HFFc6 (cell line): ENCODE measurements at places on chromosomes 13 and 19. TPM values are rescaled to one million over a fixed set of nuclear protein-coding genes. Genes with fewer than 3 reads are reported as not detected.

- DNase-seq = peak; percentile 59
Observed at GRCh38 chr13:84431646-84432045, 549.4 kb upstream of the SLITRK1 start.

DNA sequence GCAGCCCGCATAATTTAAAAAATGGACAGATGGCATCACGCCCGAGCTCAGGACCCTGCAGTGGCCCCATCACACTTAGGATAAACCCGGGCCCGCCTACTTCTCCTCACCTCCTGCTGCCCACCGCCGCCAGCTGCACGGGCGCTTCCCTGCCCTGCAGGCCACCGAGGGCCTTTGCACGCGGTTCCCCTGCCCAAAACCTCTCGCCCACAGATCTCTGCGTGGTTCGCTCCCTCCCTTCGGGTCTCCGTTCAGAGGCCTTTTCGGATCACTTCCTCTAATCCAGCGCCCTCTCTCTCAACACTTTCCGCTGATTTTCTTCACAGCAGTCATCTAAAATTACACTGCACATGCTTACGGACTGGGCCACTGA, 1.8 kb downstream of the SHISA7 start:
- DNase-seq = no peak

Gene DMRTC2
- not detected in 3 replicates for total RNA-seq

DNA sequence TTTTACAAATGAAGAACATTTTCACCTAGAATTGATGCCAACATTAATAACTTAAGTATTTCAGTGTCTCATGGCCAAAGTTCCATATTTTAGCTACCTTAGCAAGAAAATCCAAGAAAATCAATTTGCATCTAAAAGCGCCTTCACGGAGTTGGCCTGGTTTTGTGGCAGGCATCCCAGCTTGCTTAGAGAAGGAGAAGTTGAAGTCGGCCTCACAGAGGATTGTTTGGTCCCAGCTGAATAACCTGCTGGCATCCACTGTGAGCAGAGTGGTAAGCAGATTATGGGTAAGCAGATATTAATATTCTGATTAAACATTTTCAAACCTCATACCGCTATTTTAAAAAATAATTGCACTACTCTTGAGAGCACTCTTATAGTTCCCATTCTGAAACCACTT, 62.3 kb upstream of the STARD13 start:
- no peak for DNase-seq

Gene CDX2
- total RNA-seq = not detected in 3 replicates

DNA sequence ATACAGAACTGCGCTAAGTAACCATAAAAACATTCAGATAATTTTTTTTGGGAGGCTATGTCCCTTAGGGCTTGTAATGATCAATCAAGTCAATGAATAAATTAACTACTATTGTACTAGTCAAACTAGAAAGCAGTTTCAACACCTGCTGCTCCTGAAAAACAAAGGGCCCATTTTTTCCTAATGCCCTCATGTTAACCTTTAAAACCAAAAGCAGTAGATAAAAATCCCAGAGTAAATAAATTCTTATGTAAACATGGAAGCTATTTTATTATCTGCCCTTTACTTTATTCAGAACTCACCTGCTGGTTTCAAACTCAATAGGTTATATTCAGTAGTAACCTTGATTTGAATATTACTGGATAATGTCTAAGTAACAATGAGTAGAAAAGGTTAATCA, 159.5 kb upstream of the STARD13 start:
- no peak for DNase-seq

DNA sequence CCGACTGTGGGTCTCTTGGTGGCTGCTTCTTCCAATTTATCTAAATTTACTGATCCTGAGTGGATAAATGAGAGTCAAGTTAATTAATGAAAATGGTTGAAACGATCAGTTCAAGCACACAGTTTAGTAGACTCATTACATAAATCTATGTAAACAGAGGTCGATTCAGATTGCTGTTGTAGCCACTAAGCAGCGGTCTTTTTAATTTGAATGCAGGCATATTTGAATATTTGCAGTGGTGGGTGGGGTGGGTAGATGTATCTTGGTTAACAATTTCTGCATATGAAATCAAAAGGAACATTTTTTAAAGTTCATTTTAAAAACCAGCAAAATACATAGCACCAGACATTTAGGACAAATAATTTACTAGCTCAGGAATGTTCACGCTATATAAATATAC, 325.9 kb downstream of the KLF12 start:
- no peak for DNase-seq

Gene TINCR
- total RNA-seq = 0.05 to 0.13 TPM in 2 of 3 replicates, not detected in the other

Gene RNF17
- not detected in 3 replicates for total RNA-seq

Gene SLC10A2
- total RNA-seq = not detected in 3 replicates

GRCh38 chr19:7130043-7130442, 60.5 kb downstream of the ZNF557 start:
- DNase-seq = no peak

Gene PSG2
- 1.4 to 4.0 TPM (median 1.6 TPM) in 3 replicates for total RNA-seq

- peak; percentile 83 for DNase-seq
Observed at GRCh38 chr19:4988770-4989251, 19.9 kb downstream of the KDM4B start.

- DNase-seq = no peak
Observed at GRCh38 chr19:3586127-3586626, 899 bp downstream of the GIPC3 start.

Gene FFAR3
- not detected in 3 replicates for total RNA-seq

- no peak for DNase-seq
Observed at GRCh38 chr13:109669234-109669612, 117.2 kb downstream of the IRS2 start.

GRCh38 chr13:102799426-102800144, 666 bp downstream of the BIVM start:
- no peak for DNase-seq

DNA sequence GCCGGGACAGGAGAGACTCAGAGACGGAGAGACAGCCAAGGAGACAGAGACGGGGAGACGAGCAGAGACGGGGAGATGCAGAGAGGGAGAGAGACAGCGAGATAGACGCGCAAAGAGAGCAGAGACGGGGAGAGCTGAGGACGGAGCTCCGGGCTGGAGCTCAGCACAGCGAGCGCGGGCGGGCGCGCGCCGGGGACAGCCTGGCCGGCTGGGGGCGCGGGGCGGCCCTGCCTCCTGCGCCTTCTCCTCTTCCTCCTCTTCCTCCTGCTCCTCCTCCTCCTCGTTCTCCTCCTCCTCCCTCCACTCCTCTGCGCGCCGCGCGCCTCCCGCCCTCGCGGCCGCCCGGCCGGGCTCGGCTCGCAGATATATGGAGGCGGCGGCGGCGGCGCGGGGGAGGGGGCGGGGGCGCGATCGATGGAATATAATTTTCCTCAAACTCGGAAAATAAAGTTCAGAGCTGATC, at the start of gene ERFL:
Gene ERFL, minus strand, starts transcription at position 229 of the 463 bp plus-strand sequence. CDS start 15,530 bp downstream, outside the sequence.
- DNase-seq = no peak

Gene ZNF534
- total RNA-seq = not detected in 3 replicates

GRCh38 chr13:101875717-101876393, 423.4 kb downstream of the ITGBL1 start:
- peak; percentile 20 for DNase-seq

DNA sequence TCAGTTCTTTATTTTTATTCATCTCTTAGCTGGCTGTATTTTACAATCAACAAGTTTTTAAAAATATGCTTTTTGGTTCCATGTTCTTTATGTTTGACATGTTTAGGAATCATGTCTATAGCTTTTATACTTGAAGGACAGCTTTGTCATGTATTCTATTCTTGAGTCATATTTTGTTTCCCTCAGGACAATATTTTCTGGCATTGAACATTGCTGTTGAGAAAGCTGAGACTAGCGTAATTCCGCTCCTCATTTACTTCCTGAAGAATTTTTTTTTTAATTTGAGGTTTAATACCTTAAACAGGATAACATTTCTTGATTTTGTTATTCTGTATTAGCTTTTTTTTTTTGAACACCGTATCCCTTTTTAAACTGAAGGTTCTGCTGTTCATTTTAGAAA, 53.2 kb downstream of the RB1 start:
- no peak for DNase-seq

DNA sequence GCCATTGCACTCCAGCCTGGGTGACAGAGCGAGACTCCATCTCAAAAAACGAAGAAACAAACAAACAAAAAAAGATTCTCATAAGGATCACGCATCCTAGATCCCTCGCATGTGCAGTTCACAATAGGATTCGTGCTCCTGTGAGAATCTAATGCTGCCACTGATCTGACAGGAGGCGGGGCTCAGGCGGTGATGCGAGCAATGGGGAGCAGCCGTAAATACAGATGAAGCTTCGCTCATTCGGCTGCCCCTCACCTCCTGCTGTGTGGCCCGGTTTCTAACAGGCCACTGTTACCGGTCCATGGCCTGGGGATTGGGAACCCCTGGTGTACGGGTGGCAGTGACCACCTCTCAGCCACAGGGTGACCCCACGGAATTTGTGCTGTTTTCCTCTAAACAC, 98.2 kb upstream of the MRI1 start:
- no peak for DNase-seq

DNA sequence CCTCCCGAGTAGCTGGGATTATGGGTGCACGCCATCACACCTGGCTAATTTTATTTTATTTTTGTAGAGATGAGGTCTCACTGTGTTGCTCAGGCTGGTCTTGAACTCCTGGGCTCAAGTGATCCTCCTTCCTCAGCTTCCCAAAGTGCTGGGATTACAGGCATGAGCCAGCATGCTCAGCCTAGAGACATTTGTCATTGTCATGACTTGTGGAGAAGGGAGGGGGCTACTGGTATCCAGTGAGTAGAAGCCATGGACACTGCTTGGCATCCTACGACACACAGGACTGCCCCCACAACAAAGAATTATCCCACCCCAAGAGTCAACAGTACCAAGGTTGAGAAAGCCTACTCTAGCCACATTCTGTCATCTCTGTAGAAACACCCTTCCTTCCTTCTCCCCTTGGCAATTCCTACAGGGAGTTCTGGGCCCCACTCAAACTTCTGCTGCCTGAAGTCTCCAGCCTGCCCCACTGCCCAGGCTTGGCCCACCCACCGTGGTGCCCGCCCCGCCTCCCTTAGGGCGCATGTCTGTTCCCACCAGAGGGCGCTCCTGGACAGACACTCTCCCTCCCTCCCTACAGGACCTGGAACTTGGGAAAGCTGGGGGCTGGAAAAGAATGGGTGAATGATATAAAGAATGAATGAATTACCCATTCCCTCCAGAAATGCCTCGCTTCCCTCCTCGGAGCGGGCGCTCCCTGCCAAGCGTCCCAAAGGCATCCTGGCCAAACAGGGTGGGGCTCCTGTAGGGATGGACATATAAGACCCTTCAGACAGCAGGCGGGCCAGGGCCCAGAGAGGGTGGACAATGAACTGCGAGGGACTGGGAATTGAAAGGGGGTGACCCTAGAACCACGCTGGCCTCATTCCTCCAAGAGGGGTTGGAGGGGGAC, 5.5 kb upstream of the EMP3 start:
- peak; percentile 71 for DNase-seq

Gene LGALS4
- total RNA-seq = not detected in 3 replicates

- no peak for DNase-seq
Observed at GRCh38 chr13:51818781-51819511, 15.0 kb upstream of the DHRS12 start.

DNA sequence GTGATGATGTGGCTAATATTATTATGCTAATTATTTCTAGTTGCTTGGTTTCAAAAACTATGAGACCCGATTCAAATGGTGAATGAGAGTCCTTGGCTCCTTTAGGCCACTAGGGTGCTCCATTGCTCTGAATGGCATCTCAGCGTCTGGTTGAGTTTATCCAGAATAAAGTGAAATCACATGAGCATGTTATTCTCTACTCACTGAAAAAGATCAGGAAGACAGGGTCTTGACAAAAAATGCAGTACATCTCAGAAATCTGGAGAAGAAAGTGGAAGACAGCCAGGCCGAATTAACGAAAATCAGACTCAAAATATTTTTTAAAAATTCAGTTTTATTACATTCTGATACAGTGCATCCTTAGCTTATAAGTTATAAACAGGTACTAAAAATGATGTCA, 516.2 kb downstream of the MYO16 start:
- DNase-seq = peak; percentile 72

Gene SLC25A30
- 16.5 and 16.7 TPM in 2 replicates for total RNA-seq

Gene STOML3
- total RNA-seq = not detected in 3 replicates

Gene CYP2F1
- not detected in 3 replicates for total RNA-seq

DNA sequence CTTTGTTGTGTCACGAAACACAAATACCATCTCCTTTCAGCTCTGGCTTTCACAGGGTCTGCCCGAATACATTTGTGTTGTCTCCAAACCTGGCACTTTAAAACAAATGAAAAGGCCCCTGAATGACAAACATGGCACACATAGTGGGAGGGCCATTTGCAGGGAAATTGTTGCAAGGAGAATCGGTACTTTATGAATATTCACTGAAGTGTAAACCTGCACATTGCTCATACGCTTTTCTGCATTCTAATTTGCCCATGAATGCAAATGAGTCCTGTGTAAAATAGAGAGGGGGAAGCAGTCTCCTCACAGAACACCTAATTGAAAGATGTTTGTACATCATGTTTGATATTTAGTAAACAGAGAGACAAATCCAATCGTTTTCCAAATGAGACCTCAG, 82.7 kb upstream of the PCDH8 start:
- no peak for DNase-seq

DNA sequence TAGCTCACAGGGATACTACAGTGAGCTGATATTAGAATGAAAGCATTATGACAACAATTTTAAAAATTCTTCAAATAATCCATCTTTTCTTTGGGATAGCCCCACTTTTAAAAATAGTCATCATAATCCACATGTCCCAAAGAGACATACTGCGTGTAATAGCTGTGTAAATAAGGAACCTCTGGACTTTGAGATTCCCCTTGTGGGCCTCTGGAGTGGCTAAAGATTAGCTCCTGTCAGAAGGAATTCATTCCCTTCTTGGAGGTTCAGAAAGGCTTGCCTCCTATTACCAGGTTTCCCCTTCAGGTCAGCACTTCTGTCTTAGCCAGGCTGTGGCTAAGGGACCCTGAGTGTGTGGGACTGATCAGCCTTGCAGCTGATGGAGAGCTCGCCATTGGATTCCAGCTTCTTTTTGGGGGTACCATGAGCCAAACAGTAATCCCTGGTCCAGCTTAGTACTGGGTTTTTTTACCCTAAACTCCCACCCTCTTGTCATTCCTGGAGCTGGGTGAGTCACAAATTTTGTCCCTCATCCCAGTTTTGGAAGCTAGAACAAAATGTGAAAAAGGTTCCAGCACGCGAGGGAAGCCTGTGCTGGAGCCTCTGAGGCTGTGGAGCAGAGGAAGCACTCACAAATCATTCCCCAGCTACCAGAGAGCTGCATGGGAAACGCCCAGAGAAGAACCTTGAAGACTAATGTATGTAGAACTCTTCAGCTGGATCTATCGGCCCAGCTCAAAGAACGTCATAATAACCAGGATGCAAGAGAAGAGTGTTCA, 96.7 kb downstream of the RNASEH2B start:
- DNase-seq = no peak

GRCh38 chr13:23500849-23501248, 67.3 kb upstream of the SACS start:
- DNase-seq = peak; percentile 95

- no peak for DNase-seq
Observed at GRCh38 chr13:63948045-63948444, 2532.4 kb upstream of the PCDH20 start.

Gene TMEM150B
- total RNA-seq = not detected in 3 replicates

Gene CEACAM7
- total RNA-seq = not detected in 3 replicates

- peak; percentile 85 for DNase-seq
Observed at GRCh38 chr13:47215736-47216135, 318.9 kb upstream of the HTR2A start.

Gene ZNF208
- 0.14 TPM in 1 of 2 replicates, not detected in the other for total RNA-seq

GRCh38 chr13:30727491-30728355, 7.6 kb upstream of the ALOX5AP start:
- DNase-seq = no peak
